ENCODE measurements at places on chromosomes 4 and X.

- no peak for DNase-seq
Measured at GRCh38 chrX:8424912-8425311, 39.7 kb upstream of the VCX3B start.

GRCh38 chr4:140790765-140791164 lies 34.6 kb upstream of the TBC1D9 start:
- no peak for DNase-seq

- DNase-seq = no peak
Measured at GRCh38 chrX:139680356-139680755, 27.6 kb downstream of the MCF2 start.

DNA sequence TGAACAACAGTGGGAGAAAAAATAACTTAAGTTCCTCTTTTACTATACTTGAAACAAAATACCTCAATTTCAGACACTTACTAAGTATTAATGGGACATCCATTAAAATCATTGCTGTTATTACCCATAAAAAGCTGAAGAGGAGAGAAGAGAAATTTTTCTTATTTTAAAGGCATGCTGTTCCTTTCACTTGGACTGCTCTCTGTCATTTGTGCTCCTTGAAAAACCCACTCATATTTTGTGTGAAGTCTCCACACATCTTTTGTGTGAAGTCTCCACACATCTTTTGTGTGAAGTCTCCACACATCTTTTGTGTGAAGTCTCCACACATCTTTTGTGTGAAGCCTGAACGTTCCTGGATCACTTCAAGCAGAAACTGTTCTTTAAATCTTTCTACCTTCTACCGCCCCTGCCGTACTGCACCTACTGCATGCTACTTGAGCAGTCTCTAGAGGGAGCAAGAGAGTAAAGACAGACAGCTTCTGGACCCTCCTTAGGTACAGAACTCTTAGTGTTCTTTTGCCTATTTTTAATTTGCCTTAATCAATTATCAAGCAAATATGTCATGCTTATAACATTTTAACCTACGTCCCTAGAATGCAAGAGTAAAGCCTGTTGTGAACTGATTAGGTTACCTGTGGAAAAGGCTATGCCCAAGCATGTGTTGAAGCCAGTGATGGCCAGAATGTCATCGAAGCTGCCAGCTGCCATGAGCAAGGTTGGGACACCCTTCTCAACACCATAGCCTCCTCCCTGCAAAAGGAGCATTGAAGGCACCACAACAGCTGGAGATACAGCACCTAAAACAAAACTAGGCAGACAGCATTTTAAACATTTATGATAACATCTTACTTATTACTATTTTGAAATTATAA lies 27.1 kb upstream of the SLC9B1 start:
- DNase-seq = no peak

GRCh38 chr4:153469031-153469430 lies 2.9 kb downstream of the TMEM131L start:
- no peak for DNase-seq

DNA sequence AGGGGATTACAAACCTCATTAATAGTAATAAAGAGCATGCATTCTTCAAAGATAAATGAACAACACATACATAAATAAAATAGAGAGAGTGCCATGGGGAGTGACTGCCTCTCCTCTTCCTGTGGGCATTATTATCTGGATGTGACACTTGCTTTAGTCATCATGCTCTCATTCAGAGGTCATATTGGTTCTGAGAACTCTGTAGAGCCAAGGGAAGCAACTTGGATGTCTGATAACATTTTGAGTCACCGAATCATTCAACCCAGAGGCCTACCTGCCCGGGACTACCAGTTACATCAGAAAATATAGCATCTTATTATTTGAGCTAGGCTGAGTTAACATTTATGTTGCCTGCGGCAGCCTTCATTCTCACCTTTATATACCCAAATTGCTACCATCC lies 489.5 kb downstream of the STIM2 start:
- DNase-seq = no peak

DNA sequence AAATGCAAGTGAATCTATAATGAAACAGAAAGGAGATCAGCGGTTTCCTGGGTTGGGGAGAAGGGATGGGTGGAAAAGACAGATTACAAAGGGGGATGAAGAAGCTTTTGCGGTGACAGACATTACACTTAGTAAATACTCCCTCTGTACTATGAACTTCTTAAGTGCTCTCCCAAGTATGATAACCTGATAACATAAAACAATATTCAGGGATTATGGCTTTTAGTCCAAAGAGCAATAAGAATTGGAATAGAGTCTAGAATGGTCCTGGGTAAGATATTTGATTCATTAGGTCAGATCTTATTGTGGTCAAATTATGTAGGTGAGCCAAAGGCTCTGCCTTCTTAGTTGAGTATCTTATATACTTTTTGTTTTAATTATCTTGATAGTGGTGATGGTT lies 9.2 kb downstream of the LRRC66 start:
- no peak for DNase-seq

DNA sequence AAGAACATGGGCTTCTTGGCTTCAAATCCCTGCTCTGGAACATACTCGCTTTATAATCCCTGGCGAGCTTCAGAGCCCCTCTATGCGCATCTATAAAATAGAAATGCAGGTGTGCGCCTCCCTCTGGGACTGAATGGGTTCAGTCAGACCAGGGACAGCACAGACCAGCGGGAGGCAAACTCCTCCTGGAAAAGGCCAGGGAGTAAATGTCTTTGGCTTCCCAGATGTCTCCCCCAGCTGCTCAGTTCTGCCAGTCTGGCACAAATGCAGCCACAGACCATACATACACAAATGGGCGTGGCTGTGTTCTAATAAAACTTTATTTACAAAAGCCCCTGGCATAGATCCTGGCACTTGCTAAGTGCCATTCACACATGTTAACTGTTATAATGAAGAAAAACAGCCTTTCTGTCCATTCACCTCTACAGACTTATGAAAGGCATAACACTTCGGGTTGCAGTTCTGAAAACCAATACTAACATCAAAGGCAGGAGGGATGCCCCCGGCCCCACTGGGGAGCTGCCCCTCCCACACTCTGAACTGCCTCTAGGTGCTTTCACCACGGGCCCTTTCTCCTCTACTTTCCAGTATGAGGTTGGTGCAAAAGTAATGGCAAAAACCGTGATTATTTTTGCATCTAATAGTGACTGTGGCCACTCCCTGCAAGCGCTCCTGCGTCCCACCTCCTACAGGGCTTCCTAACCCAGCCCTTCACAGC lies 4.6 kb downstream of the JAKMIP1 start:
- DNase-seq = no peak

- DNase-seq = no peak
Measured at GRCh38 chr4:67229148-67229547, 316.2 kb downstream of the CENPC start.

DNA sequence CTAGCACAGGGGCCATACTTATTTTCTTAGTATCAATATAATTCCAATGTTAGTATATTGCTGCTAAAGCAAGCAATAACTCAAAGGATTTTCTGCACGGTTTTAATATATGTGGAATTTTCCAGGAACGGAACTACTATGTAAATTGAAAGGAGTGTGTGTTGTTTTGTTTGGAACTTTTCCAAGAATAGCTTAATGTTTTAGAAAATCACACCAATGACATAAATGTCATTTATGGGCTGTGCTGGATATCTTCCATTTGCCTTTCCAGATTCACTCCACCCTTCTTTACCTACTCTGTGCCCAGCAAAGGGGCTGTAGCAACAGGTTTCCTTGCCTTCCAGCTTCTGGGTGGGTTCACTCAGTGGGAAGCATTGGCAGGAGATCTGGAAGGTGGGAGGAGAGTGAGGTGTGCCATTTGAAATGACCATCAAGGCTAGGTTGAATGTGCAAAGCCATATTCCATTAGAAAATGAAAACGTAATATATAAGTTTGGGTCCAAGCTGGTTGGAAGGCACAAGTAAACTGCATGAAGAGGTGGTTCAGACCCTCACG lies 25.2 kb upstream of the ZFX start:
- no peak for DNase-seq

GRCh38 chr4:83240379-83240875 lies 44.2 kb downstream of the COQ2 start:
- DNase-seq = no peak
